ENCODE measurements at places on chromosomes 12 and 14. TPM values are rescaled to one million over a fixed set of nuclear protein-coding genes. Genes with fewer than 3 reads are reported as not detected.

The INHBC gene
- not detected for total RNA-seq

The SCNN1A gene
- total RNA-seq: 0.26 TPM

DNA sequence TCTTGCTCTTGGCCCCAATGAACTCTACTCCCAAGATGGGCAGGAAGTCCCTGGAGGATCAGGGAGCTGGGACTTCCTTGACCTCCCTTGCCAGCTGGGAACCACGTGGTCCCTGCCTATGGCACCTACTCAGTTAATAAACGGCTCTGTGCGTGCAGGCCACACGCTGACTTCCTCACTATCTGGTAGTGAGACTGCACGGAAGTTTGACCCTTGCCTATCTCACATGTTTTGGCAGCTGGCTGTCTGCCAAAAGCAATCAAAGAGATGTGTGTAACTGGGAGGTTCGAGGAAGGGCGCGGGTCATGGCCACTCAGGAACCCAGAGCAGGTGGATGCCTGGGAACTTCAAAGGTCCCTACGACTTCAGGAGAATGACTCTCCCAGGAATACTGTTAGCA, 57.9 kb downstream of the RFLNA start:
- peak; percentile 10 for DNase-seq

DNA sequence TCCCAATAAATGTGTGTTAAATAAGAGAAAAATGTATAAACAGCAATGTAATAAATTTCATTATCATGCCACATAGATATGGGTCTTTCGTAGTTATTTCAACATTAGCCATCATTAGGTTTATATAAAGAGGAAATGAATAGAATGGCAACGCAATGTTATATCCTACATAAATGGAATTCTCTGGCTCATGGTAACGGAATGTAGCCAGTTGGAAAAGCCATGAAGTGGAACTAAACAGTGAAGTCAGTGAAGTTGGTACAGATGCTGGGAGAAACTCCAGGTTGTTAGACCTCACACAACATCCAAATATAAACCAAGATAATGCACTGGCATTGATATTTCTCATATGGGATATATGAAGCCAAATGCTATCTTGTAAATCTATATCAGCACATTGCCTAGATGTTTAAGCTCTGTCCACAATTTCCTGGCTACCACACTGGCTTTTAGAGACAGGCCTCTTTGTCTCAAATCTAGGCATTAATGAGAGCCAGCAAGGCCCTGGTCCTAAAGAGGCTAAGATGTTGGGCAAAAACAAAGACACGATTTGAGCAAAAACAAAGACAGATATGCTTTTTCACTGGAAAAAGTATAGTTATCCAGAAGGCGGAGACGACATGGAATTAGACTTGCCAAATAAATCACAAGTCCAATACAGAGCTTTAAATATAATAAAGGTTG, 861.0 kb downstream of the RPS29 start:
- DNase-seq: peak; percentile 63

DNA sequence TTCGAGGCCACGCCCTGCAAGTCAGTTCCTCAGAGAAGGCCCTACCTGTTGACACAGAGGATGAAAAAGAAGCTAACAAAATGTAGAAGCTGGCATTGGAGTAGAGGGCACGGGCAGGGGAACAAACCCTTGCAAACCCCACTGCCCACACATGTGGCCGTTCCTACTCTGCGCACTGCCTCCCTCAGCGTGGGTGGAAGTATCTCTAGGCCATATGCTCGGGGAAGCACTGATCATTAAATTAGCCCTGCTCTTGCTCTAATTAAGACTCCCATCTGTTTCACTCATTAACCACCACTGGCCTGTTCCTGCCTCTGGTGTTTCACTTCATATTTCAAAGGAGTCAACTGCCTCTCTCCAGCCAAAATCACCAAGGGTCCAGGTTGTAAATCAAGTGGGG, 201.2 kb upstream of the SFSWAP start:
- DNase-seq: no peak

- DNase-seq: no peak
Observed at GRCh38 chr12:29546000-29546399, 48.5 kb upstream of the OVCH1 start.

DNA sequence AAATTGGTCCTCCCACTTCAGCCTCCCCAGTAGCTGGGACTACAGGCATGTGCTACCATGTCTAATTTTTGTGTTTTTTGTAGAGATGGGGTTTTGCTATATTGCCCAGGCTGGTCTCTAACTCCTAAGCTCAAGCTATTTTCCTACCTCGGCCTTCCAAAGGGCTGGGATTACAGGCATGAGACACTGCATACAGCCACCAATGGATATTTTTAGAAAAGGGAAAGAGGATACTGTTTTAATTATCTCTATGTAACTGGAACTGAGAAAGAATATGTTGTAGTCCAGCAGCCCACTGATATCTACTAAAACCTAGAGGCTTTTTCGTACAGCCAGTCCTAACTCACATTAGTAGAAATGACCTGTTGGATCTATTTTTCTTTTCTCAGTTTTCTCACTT, 6.2 kb downstream of the TMPRSS12 start:
- DNase-seq: no peak

DNA sequence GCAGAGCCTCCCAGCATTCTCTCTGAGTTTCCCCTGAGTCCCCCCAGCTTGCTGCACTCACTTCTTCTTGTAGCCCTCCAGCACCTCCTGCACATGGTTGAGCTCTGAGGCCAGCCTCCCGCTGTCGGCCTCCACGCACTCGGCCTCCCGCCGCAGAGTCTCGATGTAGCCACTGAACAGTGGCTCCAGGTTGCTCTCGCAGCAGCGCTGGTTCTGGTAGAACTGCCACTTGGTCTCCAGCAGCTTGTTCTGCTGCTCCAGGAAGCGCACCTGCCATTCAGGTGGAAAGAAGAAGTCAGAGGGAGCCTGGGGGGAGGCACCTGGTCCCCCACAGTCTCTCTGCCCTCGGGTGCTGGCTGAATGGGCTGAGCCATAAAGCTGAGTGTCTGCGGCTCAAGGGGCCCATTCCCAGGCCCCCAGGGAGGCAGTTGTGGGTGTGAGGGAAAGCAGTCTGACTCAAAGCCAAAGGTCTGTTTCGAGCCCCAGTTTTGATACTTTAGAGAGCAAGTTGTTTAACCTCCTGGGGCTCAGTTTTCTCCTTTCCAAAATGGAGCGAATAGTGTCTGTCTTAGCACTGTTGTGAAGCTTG, 2.3 kb downstream of the KRT85 start:
- DNase-seq: no peak

DNA sequence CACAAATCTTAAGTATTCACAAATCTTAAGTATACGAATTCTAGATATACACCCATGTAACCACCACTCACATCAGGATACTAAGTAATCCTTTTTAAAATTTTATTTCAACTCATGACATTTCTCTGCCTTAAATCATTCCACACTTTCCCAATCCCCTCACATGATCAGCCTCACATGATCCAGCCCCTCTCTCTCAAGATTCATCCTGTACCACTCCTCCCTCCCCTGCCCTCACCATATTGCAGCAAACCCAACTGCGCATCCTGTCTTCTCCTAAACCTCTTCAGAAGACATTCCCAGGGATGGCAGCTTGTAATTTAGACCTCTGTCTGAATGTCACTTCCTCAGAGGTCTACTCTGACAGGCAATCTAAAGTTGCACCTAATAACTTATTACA, 1.7 kb upstream of the EIF4B start:
- peak; percentile 12 for DNase-seq

All from fibroblast of lung (primary cell).